ENCODE measurements at places on chromosomes 2 and 18. TPM values are rescaled to one million over a fixed set of nuclear protein-coding genes. Genes with fewer than 3 reads are reported as not detected.

DNA sequence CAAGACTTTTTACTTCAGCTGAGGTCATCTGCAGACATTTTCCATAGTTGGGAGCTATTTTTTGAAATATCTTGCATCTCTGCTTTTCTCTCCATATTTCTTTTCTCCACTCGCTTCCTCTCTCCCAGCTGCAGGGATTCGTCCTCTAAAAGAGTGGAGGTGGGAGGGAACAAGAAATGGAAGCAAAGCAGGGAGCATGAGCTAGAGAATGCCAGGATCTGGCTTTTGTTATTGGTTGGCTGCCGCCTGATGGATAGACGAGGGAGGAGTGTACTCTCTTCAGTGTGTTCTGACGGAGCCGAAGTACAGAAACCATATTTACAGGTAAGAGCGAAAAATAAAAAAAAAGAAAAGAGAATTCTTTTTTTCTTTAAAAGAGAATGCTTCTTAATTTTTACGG, at the start of gene CSRNP3:
CSRNP3 (plus strand) TSS at position 282 of the 400 bp plus-strand sequence. CDS start 125,368 bp downstream, outside the sequence.
- peak; percentile 77 for DNase-seq

GRCh38 chr18:12449051-12449785, 41.5 kb downstream of the PRELID3A start:
- no peak for DNase-seq

MARCHF4 gene
- not detected for total RNA-seq

- DNase-seq = no peak
Observed at GRCh38 chr2:16525265-16525887, 140.3 kb downstream of the CYRIA start.

DNA sequence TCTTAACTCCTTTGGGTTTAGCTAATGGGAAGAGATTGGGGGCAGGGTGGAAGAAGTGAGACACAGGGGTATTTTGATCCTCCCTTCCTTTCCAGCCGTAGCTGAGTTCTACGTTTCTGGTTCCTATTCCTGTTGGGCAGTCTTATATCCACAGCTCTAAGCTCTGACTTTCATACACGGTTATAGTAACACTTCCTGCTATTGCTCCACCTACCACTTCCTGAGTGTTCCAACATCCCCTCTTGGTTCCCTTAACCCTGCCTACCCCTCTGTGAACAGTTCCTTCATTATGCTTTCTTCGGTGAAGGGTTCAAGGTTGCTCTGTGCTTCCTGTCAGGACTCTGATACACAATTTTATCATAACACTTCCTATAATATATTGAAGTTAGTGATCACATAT, 205.1 kb downstream of the DNAH7 start:
- no peak for DNase-seq

GRCh38 chr2:241867776-241868420, 1.6 kb upstream of the RTP5 start:
- DNase-seq = no peak

- peak; percentile 53 for DNase-seq
Observed at GRCh38 chr2:238580486-238580885, 153.8 kb downstream of the ASB1 start.

DNA sequence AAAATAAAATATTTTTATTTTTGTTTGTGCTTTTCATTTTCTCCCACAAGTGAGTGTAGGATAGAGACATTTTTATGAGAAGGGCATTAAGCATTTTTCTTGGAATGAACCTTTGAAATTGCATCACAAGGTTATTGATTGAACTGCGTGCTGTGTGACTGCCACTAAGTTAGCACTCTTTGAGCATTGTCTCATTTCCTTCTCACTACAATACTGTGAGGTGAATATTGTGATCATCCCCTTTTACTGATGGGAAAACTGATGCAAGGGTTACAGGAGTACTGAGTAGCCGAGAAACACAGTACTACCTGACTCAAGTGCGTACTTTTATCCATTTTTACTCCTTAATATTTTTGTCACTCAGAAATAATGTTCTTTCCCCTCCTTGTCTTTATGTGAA, 2.0 kb downstream of the NBEAL1 start:
- DNase-seq = no peak

GKN2 gene
- not detected for total RNA-seq

- no peak for DNase-seq
Observed at GRCh38 chr18:5317186-5317585, 21.7 kb upstream of the ZBTB14 start.

TBR1 gene
- total RNA-seq = 0.05 TPM

GRCh38 chr18:24995056-24995455, 356.9 kb downstream of the ZNF521 start:
- DNase-seq = no peak

DNA sequence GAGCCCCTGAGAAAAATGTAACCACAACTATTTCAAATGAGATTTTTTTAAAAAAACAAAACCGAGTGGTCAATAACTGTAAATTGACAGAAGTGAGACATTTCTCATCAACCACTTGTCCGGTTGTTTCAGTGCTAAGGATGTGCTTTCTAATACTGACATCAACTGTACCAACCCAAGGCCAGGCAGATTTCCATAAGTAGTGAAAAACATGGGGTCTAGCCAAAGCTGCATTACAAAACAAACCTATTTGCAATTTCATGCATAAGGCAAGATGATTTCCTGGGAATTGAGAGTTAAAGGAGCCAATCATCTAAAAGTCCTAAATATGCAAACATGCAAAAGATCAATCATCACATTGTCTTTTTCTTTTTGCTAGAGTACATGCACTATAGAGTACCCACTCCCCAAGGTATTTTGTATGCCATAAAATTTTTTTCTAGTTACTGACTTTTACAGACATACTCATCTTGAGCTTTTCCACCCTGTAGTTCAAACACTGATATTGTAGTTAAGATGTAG, 22.6 kb downstream of the HNRNPLL start:
- DNase-seq = no peak

- no peak for DNase-seq
Observed at GRCh38 chr18:36903215-36903928, 74.4 kb downstream of the KIAA1328 start.

GRCh38 chr2:68452158-68452900, 14.8 kb downstream of the FBXO48 start:
- no peak for DNase-seq

- no peak for DNase-seq
Observed at GRCh38 chr2:45237850-45238542, 228.7 kb upstream of the SIX2 start.

DNA sequence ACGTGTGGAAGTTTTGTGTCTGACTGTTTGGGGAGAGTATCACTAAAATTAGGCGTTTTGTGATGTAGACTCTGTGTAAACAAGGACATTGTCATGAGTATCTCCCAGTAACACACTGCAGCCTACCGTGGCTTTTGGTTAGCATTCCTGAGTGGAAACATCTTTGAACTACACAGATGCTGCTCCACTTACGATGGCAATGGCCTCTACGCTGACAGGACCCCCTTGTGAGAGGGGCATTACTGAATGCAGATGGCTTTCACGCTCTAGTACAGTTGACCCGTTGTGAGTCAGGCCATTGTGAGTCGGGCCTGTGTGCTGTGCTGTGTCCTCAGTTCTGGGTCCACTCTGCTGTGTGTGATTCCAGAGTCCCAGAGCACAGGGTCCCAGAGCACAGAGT, 34.4 kb upstream of the ADNP2 start:
- no peak for DNase-seq

MC2R gene
- total RNA-seq = not detected

DNA sequence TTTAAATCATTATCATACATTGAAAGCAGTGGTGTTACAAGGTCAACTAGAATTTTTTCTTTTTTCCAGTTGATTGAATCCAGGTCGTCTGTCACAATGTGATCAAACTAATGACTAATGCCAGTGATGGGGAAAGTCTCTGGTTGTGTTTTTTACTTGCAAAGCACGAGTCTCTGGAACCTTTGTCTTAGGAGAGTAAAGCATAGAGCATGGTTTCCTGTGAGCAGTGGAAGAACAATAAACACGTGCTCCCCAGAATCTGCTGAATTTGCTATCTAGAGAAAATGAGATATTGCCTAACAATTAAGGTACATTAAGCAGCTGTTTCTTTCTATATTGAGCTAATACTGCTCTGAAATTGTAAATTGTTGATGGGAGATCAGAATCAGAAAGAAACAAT, 1332.4 kb upstream of the TMEFF2 start:
- no peak for DNase-seq

GRCh38 chr2:64860276-64860885, 128.8 kb upstream of the SLC1A4 start:
- no peak for DNase-seq

DNA sequence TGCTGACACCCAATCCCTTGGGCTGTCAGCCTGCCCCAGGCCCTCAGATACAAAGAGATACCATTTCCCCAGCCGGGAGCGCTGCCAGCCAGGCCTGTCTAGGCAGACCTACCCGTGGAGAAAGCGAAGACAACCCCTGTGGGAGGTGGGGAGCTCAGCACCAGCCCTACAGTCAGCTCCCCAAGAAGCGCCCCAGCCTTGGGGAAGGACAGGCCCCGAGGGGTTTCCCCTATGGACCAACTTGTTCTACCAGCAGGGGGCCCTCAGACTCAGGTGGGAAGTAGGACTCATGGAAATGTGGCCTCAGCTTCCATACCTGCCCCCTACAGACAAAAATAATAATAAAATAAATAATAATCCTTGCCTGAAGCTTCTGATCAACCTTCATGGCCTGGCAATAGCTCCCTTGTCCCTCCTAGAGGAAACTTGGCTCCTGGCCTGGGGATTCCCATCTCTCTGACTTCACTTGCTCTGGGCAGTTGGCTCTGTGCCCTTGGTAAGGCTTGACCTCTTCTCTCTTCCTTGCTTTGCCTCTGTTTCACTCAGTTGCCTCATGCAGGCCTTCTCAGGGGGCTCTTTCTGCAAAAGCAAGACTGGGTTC, 7.0 kb downstream of the SLC35F6 start:
- peak; percentile 86 for DNase-seq

DNA sequence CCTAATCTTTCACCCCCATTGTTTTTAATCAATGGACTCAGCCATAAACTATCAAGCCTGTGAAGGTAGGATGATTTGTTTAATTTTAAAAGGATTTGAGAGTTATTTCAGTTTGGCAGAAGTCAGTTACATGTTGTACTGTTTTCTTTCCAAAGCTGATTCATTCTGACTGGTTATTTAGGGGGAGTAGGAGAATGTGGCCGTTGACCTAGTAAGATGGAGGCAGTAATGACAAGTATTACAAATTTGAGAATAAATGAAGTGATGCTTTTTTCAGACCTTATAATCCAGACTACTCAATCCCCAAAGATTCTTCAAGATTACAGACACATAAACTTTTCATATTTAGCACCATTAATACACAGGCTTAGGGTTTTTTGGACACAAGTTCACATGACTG, 4.3 kb downstream of the EPHA4 start:
- DNase-seq = no peak

- no peak for DNase-seq
Observed at GRCh38 chr2:237711458-237712150, 84.2 kb downstream of the LRRFIP1 start.

- no peak for DNase-seq
Observed at GRCh38 chr18:29730073-29730472, 1312.5 kb downstream of the DSC3 start.

RAB27B gene
- 0.08 TPM for total RNA-seq

AGXT gene
- not detected for total RNA-seq

DNA sequence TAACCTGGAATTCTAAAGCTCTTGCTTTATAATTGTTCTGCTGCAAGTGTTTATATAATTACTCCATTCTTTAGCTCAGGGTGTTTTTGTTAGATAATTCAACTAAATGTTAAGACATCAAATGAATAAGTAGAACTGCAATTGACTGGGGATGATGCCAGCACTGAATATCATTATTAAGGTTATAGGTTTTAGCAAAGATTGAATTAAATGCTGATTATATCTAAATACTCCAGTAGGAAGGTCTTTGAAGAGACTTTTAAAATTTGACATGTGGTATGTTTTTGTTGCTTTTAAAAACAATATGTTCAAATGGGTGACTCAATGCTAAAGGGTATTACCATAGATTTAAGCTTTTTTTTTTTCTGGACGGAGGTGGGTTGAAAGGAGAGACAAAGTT, 170.1 kb upstream of the THUMPD2 start:
- DNase-seq = no peak

- no peak for DNase-seq
Observed at GRCh38 chr2:79000008-79000576, 25.4 kb upstream of the REG3G start.

TCF23 gene
- not detected for total RNA-seq
